Mesangial cell (primary cell): ENCODE measurements at places on chromosomes 2 and 18. TPM values are rescaled to one million over a fixed set of nuclear protein-coding genes. Genes with fewer than 3 reads are reported as not detected.

The MARCHF4 gene
- 0.89 and 5.2 TPM in 2 replicates for total RNA-seq

The TDRD15 gene
- not detected in 2 replicates for total RNA-seq

The FAM237A gene
- not detected in 2 replicates for total RNA-seq

The PRKCE gene
- 2.4 and 10.1 TPM in 2 replicates for total RNA-seq

The IL36RN gene
- not detected in 2 replicates for total RNA-seq

The ACMSD gene
- not detected in 2 replicates for total RNA-seq

The POTEJ gene
- not detected in 2 replicates for total RNA-seq

The TRIB2 gene
- total RNA-seq = 9.3 and 17.1 TPM in 2 replicates

The DLGAP1 gene
- total RNA-seq = 2.8 and 9.1 TPM in 2 replicates

The PFN4 gene
- total RNA-seq = 0.49 and 1.1 TPM in 2 replicates

The OSR1 gene
- total RNA-seq = 0.81 and 3.7 TPM in 2 replicates

The CELF4 gene
- total RNA-seq = not detected in 2 replicates
